ENCODE measurements at places on chromosomes 6 and 20.

GRCh38 chr20:56460459-56460858, 8.0 kb upstream of the RTF2 start:
- DNase-seq, result no peak

DNA sequence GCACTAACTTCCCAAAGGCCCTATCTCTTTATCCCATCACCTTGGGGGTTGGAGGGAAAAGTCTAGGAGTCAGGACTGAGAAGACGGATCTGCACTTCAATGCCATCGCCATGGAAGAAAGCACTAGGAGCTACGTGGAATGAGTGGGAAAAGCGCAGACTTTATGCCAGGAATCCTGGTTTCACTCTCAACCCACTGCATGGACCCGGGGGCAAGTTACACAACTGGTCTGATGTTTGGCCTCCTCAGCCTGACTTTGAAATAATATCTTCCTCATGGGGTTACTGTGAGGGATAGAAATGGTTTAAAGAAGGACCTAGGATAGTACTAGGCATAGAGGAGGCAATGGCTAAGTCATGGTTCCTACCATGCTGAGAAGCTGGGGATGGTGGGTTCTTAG, 13.5 kb upstream of the PSMG4 start:
- no peak for DNase-seq

- no peak for DNase-seq
Observed at GRCh38 chr6:126335210-126335609, 4.7 kb upstream of the CENPW start.

DNA sequence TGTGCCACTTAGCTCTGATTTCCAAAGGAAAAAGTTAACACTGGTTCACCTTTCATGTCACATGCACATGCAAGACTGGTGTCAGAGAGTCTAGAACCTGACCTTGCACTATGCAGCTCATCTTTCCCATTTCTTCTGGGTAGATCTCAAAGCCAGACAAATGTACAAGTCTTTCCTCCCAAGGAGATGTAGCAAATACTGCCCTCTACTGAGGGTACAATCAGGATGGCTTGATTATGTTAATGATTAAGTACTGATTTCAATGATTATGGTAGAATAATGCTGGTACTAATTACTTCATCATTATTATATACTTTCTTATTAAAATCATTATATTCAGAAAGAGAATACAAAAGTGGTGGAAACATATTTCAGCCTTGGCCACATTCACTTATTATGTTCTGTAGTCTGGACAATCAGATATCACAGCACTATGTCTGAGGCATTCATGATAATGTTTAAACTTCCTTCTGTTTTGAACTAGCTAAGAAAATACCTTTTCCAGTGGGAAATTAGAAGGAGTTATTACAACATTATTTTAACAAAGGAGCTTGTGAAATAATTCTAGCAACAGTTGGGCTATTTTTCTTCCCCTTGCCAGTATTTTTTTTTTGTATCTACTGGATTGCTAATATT, 68.5 kb upstream of the FOXO3 start:
- DNase-seq, result no peak

DNA sequence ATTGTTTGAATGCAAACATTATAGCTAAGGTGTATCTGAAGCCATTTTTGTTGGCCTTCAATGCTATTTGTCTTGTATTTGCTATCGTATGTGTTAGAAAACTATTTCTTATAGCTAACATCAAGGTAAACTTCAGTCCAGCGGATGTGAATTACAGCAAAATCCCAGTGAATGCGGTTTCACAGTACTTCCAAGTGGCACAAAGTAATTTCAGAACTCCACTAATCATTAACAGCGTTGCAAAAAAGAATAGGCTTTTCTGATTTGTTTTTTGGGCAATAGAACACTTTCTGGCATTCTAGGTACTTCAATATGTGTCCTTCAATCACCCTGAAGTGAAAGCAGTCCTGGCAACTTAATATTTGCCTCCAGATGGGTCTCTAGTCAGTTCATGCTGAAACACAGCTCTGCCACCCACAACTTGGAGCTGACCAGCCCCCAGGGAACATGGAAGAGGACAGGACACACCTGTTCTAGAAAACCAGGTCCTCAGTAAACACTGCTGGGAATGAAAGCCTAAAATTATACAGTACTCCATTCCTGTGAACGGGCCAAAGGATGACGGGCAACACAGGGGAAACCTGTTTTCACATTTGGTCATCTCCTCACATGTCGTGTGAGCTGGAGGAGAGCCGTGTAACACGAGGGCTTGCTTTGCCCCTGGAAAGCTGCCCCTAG, 9.7 kb upstream of the MRPS10 start:
- DNase-seq, result no peak

DNA sequence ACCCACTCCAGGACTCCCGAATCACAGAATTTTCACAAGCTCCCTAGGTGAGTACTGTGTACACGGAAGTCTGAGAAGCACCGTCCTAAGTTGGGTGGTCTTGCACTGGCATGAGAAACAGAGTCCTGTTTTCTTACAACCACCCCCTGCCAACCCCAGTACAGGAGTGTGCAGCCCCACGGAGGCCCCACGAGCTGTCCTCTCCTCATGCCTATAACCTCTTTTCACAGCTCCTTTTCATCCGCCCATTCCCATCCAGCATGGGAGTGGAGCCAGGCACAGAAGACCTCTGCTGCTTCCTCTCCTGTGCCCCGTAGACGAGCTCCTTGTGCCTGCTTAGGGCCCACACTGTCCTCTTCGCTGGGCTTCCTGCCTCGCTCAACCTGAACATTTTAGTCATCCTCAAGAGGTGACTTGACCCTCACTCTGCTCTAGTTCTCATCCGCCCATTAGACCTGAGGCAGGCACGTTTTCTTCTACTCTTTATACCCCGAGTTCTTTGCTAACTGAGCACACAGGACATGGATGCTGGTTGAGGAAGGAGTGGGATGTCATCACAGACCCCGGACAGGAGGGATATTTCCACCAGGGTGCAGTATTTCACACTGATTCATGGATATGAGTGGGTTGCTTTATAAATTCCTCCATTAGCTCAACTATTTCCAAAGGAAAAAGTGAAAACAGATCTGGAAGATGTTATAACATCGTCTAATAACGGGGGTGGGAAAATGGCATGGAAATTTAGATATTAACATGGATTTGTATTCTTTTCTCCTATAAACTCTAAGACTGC, 160.5 kb downstream of the TTLL2 start:
- DNase-seq, result no peak

DNA sequence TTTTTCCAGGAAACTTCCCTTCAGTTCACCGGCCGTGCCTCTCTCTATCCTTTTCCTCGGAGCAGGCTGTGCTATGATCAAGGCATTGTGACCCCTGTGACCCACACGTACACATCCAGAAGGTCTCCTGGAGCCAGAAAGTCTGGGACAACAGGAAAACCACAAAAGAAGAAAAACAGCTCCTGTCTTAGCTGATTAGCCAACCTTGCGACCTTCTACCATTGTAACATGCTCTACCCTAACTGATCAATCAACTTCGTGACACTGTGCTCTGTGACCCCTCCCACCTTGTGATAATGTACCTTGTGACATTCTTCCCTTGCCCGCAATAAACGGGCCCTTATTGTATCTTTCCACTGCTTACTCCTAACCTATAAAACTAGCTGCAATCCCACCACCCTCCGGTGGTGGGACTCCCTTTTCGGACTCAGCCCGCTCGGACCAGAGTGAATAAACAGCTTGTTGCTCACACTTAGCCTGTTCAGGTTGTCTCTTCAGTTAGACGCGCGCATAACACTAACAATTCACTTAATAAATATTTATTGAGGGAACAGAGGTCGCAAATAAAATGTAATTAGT, 24.2 kb downstream of the ZNF311 start:
- peak; percentile 42 for DNase-seq

DNA sequence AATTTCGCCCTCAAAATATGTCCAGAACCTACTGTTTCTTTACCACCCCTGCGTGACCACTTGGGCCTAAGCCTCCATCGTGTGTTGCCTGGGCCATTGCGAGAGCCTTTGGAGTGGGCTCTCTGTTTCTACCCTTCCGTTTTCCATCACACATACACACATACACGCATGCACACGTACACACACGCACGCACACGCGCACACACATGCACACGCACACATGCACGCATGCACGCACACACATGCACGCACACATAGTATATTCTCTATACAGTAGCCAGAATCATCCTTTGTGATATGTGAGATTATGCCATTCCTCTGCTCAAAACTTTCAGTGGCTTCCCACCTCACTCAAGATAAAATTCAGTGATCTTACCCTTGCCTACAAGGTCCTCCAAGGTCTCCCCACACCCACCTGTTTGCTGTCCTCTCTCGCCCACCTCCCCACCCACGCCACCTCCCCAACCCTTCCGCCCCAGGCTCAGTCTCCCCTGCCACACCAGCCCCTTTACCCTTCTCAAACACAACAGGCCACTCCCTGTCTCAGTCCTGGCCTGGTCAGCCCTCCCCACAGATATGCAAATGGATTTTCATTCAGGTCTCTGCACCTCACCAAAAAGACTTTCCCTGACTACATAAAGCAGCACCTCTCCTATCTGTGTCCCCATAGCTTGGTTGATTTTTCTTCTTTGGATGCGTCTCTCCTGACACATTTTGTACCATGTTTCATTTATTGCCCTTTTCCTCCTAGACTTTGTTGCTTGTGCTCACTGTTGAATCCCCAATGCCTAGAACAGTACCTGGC, 559.6 kb downstream of the CD83 start:
- no peak for DNase-seq

DNA sequence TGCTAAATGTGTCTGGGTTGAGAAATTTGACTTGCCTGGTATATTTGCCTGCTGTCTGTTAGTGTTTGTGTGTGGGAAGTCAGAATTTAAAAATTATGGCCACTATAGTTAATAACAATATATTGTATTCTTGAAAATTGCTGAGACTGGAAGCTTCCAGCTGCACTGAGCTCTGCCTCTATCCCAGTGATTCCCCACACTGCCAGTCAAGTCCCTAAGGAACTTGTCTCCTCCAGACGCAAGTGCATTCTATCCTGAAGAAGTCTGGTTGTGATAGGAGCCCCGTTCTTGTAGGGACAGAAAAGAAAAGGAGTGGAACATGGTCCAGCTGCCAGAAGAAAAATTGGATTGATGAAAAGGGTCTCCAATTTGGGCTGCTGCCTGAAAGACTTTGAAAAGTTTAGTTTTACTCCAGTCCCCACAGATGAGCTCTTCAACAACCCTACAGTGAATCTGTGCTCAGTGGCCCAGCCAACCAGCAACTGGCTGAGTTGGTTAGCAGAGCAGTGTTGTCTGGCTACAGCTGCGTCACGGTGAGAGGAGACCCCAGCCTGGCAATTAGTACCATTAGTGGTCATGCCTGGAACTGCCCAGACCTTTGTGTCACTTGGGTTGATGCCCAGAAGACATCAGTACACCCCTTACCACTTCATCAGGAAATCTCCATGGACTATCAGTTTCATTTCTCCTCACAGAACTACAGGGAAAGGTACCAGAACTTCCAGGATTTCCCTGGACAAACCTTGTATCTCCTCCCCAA, 183.1 kb upstream of the MCHR2 start:
- DNase-seq, result no peak

GRCh38 chr6:32970413-32971241, 2.2 kb downstream of the BRD2 start:
- peak; percentile 83 for DNase-seq

GRCh38 chr6:168091381-168092264, 12.6 kb upstream of the FRMD1 start:
- DNase-seq, result no peak

GRCh38 chr6:128491610-128492206, 28.7 kb downstream of the PTPRK start:
- no peak for DNase-seq

- DNase-seq, result no peak
Observed at GRCh38 chr20:1994627-1995026, 769 bp upstream of the PDYN start.

Data from stimulated activated naive CD4-positive, alpha-beta T cell treated with Interleukin-2 at 50 U/mL for 16 hours (primary cell).